ENCODE measurements at places on chromosomes 7 and 10. TPM values are rescaled to one million over a fixed set of nuclear protein-coding genes. Genes with fewer than 3 reads are reported as not detected.
A peak's percentile ranks its signal among the peaks of the same experiment; 100 is the strongest.

TCTN3 gene
- total RNA-seq = 21.9 TPM

EXOC6 gene
- total RNA-seq = 11.9 TPM

DNA sequence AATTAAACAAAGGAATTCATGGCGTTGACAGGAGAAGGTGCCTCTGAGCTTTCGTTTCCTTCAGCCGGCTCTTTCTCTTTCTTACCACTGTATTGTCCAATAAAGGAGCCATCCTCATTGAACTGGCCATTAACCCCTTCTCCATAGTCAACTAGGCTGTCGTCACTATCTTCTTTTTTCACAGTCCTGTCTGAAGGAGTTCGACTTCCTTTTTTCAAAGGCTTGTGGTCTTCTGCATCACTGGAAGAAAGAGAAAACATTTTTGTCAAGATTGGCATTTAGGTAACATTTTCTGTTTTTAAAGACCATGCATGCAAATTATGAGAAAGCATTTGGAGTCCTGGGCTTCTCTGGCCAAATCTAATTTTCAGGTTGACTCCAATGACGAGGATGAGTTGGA, 19.7 kb upstream of the LAMB4 start:
- no peak for DNase-seq

DNA sequence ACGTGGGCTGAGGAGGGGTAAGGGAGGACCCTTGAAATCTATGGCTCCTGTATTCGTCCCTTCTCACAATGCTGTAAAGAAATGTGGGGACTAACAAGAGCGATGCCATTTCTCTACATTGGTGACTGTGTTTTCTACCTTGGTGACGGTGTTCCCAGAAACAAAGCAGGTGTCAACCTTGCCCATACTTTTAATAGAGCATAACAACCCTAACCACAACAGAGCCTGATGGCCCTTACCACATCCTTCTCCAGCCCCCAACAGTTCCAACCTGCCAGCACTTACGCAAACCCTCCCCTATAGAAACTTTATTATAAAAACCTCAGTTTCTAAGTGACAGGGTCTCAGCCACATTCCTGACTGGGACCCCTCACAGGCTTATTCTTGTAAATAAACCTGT, 28.2 kb upstream of the ADCYAP1R1 start:
- peak; percentile 2 for DNase-seq

GRCh38 chr7:76372984-76373833, 14.4 kb upstream of the YWHAG start:
- no peak for DNase-seq

- DNase-seq = peak; percentile 33
Measured at GRCh38 chr10:62048919-62049623, 147.6 kb downstream of the ARID5B start.

GRCh38 chr7:135410543-135410942, 99.4 kb downstream of the CNOT4 start:
- DNase-seq = no peak

GRCh38 chr7:6385110-6385781, 62.5 kb downstream of the DAGLB start:
- no peak for DNase-seq
